ENCODE measurements at places on chromosomes 5 and 9.
A peak's percentile ranks its signal among the peaks of the same experiment; 100 is the strongest.

DNA sequence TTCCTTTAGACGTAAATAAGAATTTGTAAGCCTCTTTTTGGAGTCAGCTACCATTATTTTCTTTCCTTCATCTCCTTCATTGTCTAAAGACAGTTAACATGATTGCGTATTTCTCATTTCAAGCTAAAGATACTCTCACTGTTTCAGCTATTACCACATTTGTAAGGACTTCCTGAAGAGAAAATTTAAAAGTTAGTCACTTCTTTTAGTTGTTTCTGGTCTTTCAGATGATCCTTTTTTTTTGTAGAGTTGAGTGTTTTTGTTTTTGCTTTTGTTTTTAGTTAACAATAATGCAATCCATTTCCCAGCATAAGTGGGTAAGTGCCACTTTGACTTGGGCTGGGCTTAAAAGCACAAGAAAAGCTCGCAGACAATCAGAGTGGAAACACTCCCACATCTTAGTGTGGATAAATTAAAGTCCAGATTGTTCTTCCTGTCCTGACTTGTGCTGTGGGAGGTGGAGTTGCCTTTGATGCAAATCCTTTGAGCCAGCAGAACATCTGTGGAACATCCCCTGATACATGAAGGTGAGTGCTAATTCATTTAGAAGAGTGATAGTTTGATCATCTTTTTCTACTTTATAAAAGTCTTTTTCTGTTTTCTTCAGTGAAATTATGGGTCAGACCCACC, 2.0 kb downstream of the IL31RA start:
- peak; percentile 42 for DNase-seq

DNA sequence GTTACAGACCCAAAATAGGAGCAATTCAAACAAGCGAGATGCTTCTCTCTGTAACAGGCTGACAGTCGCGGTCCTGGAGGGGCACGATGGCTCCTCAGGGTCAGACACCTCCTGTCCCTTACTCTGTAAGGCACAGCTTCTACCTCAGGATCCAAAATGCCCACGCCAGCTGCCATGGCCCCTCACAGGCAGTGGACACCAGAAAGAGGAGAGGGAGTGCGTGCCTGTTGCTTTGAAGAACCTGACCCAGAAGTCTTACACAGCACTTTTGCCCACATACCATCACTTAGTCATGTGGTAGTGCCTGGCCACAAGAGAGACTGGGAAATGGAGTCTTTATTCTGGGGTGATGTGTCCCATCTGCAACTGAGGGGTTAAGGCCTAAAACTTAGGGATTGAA, 11.6 kb upstream of the ABL1 start:
- DNase-seq: no peak

- no peak for DNase-seq
Observed at GRCh38 chr9:78207901-78208300, 28.0 kb upstream of the CEP78 start.

GRCh38 chr9:131690941-131691573, 48.8 kb downstream of the RAPGEF1 start:
- DNase-seq: no peak

GRCh38 chr5:42781584-42781983, 25.0 kb downstream of the CCDC152 start:
- no peak for DNase-seq

- DNase-seq: no peak
Observed at GRCh38 chr5:164975986-164976385, 1470.6 kb downstream of the MAT2B start.

GRCh38 chr9:6873857-6874256, 116.1 kb downstream of the KDM4C start:
- DNase-seq: no peak

- no peak for DNase-seq
Observed at GRCh38 chr5:22354956-22355355, 498.2 kb downstream of the CDH12 start.

DNA sequence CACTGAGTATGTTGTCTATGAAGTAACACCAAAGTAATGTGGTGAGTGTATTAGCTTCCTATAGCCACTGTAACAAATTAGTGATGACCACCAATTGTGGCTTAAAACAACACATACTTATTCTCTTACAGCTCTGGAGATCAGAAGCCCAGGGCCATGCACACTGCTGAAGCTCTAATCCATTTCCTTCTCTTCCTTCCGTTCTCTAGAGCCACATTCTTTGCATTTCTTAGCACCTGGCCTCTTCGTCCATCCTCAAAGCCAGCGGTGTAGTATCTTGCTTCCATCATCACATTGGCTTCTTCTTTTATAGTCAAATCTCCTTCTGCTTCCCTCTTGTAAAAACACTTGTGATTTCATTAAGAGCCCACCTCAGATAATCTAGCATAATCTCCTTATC, 230.3 kb upstream of the RFX3 start:
- no peak for DNase-seq

DNA sequence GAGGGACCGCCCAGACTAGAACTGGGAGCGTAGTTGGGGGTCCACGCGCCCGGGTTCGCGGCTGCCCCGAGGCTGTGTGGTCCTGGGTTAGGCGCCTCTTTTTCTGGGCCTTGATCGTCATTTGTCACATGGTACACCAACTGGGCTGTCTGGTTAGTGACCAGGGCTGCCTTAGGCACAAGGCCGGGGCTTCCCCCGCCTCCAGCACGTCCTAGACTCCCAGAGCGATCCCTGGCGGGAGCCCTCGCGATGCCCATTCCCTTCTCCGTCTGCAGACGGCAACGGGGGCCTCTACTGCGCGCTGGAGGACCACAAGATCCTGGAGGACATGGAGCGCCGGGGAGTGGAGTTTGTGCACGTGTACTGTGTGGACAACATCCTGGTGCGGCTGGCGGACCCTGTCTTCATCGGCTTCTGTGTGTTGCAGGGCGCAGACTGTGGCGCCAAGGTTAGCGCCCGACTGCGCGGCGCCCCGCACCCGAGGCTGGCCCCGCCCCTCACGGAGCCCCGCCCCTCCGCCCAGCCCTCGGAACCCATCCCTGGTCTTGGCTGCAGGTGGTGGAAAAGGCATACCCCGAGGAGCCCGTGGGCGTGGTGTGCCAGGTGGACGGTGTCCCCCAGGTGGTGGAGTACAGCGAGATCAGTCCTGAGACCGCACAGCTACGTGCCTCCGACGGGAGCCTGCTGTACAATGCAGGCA, 1.5 kb downstream of the UAP1L1 start:
- DNase-seq: no peak

DNA sequence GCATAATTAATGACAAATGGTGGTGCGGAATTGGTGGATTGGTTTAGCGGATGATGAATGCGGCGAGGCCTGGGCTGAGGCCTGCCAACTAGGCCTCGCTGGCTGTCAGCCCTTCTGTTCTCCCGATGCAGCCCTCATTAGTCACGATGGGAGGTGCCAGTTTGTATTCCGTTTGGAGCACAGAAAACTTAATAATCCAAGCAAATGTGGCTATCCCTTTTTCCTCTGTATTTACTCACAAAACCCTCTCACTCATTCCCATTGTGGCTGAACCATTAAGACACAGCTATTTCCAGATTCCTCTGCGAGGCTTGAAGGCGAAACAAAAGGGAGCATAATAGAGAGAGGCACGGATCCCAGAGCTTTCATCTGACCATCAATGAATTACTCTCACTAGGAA, 114.3 kb downstream of the MVB12B start:
- DNase-seq: no peak

DNA sequence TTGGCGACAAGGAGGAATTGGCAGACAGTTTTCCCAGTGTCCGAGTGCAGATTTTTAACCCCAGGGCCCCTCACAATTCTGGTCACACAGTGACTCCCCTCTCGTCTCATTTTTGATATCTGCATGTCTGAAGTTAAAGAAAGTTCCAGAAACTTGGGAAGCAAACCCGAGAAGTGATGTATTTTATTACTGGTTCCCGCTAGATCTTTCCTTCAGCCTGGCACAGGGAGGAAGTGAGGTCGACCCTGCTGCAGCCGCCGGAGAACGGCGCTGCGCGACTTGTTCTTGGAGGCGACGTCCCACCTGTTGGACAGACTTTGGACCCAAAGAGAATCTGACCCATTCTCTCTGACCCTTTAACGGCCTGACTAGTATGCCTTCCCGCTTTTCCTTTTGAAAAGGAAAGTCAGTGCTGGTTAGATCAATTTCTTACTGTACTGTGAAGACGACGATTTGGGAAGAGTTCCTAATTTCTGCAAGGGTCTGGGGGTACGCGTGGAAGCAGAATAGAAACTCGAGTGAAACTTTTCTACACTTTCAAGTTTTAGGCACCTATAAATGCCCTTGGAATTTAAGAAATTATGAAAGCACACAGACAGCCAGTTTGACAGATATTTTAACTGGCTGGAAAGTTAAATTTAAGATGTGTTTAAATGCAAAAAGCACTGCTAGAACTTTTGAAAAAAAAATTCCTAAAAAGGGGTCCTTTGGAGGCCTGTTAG, 744 bp downstream of the OTULIN start:
- DNase-seq: no peak

- no peak for DNase-seq
Observed at GRCh38 chr9:98047002-98047401, 9.5 kb upstream of the NANS start.

DNA sequence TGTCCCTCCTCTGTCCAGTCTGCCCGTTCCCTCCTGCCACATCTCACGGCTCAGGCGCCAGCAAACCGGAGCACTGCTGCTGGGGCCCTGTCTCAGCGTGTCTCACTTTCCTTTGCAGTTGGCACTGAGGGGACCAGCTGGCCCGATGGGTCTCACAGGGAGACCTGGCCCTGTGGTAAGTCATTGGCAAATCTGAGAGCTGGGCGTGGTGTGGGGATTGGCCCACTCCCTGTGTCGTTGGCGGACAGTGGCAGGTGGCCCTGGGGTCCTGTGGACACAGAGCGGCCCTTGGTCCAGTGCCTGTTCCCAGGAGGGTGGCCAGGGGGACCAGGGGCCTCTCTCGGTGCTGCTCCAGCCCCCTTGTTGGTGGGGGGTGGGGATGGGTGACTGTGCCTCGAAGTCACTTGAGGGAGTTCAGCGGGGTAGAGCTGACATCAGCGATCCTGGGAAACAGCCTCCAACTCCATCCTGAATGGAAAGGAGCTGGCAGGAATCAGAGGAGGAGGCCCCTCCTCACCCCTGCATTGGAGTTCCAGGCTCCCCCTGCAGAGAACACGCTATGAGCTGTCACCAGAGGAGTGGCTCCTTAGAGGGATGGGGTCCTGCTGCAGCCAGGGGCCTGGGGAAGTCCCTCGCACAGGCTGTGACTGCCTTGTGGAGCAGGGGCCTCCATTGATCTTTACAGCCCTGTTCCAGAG, 111.0 kb downstream of the COL5A1 start:
- no peak for DNase-seq

DNA sequence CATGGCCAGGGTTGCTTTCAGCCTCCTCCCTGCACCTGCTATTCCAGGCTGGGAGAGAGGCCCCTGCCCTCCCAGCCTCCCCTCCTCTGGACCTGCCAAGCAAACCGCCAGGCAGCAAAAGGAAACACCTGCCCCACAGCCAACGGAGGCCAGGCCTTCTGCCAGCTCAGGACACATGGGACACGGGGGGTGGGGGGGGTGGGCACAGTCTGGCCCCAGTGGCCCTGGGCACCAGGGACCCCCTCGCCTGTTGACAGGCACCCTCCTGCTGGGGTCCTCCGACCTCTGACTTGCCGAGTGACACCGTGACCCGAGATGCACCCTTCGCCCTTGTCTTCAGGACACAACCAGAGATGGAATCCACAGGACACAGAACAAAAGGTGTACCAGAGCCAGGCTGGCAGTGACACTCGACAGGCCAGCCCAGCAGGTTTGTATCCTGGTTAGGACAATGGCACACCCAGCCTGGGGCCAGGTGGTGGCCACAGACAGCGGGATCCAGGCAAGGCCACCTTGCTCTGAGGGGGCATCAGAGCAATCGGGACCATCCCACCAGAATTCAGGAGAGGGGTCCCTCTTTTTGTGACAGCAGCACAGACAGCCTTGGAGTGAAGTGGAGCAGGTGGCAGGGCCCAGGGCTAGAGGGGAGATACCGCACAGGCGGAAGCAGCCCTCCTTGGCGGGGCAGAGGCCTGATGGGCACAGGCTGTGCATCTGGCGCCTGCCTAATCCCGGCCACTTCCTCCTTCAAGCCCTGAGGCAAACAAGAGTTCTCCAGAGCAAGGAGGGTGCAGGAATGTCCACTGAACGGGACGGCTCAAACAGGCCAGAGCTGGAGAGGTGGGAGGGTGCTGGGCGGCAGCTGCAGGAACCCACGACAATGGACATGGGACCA, 1.3 kb upstream of the TMEM210 start:
- no peak for DNase-seq

- DNase-seq: no peak
Observed at GRCh38 chr9:1296331-1296730, 246.2 kb downstream of the DMRT2 start.

DNA sequence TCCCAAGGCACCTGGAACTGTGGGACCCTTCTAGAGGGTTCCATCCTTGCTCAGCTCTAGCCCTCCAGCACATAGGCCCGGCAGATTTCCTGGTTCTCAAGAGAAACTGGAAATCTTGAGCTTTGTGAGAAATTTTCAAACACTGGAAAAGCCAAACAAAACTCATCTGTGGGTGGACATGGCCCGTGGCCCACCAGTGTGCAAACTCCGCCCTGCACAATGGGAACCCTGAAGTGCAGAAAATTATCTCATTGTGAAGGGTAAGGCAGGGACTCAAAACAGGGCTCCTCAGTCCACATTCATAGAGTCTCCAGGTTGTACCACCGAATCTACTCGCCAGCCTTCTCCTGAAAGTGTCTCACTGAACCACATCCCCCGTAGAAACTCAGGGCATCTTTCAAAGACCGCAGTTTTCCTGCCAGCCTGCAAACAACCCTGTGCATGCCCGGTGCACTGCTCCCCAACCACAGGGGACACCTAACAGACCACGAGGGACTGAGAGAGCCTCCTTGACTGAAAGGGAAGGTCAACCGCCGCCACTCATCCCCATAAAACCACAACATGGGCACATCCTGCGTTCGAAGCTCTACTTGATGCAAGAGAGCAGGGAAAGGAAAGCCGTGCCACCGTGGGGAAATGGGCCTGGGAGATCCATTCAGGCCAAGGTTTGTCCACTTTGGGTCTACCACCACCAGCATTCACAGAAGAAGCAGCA, 18.1 kb downstream of the ADAMTS2 start:
- DNase-seq: no peak

DNA sequence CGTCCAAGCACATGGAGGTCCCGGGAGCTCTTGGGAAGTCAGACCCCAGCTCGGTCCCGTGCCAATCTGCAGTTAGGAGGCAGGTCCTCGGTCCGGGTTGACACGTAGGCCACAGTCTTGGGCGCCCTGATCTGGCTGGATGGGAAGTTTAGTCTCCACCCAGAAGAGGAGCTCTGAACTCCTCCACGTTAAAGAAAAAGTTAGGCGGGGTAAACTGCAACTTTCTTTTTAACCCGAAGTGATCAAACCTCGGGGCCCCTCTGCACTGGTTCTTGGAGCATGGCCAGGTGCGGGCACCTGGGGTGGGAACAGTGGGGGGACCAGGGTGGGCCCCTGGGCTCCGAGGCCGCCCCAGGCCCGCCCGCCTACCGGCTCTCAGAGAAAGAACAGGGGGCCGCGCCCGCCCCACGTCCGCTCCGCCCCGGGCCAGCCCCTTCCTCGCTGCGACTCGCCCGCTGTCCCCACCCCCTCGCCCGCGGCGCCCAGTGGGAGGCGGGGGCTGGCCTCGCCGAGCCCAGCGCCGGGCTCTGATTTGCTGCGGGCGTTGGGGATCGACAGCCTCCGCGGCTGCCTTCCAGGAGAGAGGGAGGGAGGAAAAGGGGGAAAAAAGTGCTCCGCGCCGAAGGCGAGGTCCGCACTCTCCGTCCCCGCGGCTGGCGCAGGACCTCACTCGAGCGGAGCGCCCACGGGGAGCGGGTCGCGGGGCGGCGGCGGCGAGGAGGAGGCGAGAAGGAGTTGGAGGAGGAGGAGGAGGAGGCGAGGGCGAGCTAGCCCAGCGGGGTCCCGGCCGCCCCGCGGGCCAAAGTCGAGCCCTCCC, at the start of gene COL5A1:
COL5A1 (plus strand) TSS at position 631 of the 817 bp plus-strand sequence. CDS start 385 bp downstream, outside the sequence.
- DNase-seq: no peak
